ENCODE measurements at places on chromosomes 3 and 15.

GRCh38 chr15:52670087-52670486 lies 9.1 kb downstream of the ATOSA start:
- DNase-seq, result no peak

DNA sequence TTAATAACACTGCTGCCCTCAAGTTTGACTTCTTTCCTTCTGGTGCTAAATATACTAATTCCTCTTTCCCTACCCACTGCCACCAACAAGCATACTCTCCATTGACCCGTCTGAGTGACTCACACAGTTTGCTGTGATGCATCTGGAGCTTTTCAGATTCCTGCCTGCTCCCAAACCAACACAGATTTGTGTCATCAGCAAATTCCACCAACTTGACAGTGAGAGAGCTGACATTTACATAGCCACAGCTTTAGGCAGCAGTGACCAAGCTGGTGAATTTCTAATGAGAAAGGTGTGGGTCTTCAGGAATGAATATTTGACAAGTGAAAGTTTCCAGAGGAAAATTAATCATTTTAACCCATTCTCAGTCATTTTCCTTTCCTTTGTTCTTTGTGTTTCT lies 96.5 kb upstream of the PRICKLE2 start:
- no peak for DNase-seq

GRCh38 chr3:144415492-144415891 lies 443.9 kb downstream of the DIPK2A start:
- DNase-seq, result no peak

DNA sequence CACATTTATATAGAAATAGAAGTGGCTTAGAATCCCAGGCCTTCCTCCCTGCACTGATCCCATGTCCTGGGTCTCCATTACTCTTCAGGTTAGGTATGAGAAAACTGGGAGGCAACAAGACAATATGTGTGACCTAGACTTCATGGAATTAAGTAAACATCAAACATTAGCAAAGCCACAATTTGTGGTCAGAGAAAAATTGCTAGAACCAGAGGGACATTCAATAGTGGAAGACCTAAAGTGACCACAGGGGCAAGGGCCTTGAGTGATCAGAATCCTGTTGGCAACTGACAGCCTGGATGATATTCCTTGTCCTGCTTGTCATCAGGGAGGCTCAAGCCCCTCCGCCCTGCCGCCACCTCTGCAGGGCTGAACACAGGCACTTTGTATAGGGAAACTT lies 322.8 kb upstream of the CTNNB1 start:
- DNase-seq, result no peak

DNA sequence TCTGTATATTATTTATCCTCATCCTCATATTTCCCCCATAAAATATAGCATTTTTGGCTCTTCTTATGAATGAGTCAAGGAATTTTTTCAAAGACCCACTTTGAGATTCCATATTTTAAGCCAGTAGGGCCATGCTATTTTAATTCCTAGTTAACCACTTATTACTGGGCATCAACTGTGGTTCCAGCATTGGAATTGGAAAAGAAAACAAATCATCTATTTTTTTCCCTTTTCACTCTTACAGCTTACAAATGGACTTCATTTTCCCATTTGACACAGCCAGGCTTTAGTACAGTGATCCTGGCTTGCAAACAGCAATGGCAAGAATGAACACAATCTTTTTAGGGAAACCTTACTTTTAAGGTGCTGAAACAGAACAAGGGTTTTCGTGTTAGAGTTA lies 19.4 kb upstream of the PLCL2 start:
- no peak for DNase-seq

- peak; percentile 67 for DNase-seq
Measured at GRCh38 chr3:193572426-193572908, 17.8 kb upstream of the ATP13A4 start.

- DNase-seq, result no peak
Measured at GRCh38 chr15:47422881-47423665, 294.2 kb upstream of the SEMA6D start.

DNA sequence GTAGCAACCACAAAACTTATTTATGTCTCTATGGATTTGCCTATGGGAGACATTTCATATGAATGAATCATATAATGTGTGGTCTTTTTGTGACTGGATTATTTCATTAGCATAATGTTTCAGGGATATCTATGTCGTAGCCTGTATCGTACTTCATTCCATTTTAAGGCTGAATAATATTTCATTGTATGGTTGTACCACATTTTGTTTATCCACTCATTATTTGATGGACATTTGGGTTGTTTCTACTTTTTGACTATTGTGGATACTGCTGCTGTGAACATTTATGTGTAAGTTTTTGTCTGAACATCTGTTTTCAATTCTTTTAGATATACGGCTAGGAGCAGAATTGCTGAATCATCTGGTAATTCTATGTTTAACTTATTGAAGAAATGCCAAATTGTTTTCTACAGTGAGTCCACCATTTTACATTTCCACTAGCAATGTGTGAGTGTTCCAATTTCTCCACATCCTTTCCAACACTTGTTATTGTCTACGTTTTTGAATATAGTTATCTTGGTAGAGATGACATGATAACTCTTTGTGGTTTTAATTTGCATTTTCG lies 134.4 kb upstream of the DAZL start:
- DNase-seq, result no peak

- DNase-seq, result peak; percentile 75
Measured at GRCh38 chr3:157436583-157437291, at the start of gene PTX3. Gene PTX3, plus strand, starts transcription at chr3:157436850. Its CDS starts 84 bp downstream, at chr3:157436934.

- DNase-seq, result no peak
Measured at GRCh38 chr3:127392156-127392490, 104.3 kb upstream of the PRR20G start.

DNA sequence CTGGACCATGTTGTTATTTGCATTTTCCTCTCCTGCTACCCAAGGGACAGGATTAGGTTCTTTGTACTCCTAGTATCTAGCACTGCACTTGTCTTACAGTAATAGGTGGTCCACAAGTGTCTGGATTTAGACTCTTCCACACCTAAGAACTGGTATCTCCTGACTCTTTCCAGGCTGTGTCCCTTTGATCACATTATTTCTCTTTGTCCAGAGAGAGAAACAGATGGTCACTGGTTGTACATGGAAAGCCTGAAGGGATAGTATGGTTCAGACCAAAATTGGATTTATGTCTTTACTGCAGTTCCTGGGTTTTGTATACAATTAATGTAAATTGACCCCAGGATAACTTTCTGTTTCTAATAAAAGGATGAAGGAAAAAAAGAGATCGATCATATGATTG lies 64.0 kb downstream of the PDE8A start:
- DNase-seq, result no peak

- no peak for DNase-seq
Measured at GRCh38 chr3:129519449-129519848, 9.0 kb upstream of the RHO start.

GRCh38 chr3:44887101-44887500 lies 12.7 kb downstream of the TGM4 start:
- DNase-seq, result no peak

DNA sequence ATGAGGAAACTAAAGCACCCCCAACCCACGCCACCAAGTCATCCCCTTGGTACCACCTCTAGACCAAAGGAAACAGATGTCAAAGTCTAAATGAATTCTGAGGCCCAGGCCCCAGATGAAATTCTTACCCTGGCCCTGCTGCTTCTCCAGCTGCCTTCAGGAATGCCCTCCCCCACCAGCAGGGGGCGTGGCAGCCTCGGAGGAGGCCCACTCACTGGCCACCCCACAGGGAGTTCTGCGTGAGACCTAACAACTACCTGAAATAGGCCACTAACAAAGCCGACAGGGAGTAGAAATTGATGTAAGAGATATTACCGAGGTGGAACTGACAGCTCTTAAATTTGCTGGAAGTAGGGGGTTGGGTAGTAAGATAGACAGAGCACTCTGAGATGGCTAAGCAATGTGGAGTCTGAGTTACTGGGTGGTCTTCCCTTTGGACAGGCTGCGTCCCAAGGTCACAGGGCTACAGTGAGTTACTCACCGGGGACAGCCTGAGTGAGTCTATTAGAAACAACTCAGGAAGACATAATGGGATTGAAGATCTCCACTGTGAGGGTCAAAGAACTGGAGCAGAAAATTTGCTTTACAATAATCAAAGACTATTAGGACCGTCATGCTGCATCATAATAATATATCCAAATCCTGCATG lies 240.7 kb downstream of the SHOX2 start:
- no peak for DNase-seq

DNA sequence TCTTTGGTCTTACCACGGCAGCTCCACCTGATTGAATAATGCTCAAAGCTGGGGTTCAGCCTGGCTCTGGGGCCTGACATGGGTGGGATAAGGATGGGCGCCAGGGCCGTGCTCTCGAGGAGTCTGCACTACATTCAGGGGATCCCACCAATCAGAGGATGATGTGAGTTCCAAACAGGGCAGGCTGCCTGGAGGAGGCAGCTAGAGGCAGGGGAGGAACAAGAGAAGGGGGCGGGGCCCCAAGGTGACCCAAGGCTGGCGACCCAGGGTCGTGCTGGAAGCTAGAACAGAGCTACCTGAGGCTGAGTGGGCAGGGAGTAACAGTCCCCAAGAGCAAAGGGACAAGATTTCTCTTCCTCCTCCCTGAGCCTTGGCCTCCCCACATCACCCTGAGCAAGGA lies 56.1 kb downstream of the PCSK6 start:
- no peak for DNase-seq

GRCh38 chr3:37458162-37459120 lies 284.1 kb upstream of the LRRFIP2 start:
- peak; percentile 85 for DNase-seq

GRCh38 chr3:70464876-70465275 lies 152.4 kb upstream of the MDFIC2 start:
- DNase-seq, result no peak
